CD8-positive, alpha-beta memory T cell (primary cell): ENCODE measurements at places on chromosomes 2 and 18. TPM values are rescaled to one million over a fixed set of nuclear protein-coding genes. Genes with fewer than 3 reads are reported as not detected.

NPHP1 gene
- 1.9 TPM for total RNA-seq

CTDP1 gene
- 38.0 TPM for total RNA-seq

SLC5A7 gene
- not detected for total RNA-seq

FOXI3 gene
- total RNA-seq = not detected

SERPINB13 gene
- total RNA-seq = not detected

DLGAP1 gene
- 0.07 TPM for total RNA-seq

BOLL gene
- total RNA-seq = not detected

RNF144A gene
- 13.5 TPM for total RNA-seq

RNF125 gene
- 42.8 TPM for total RNA-seq

SNTG2 gene
- 1.3 TPM for total RNA-seq

SNRPD1 gene
- total RNA-seq = 154 TPM

CNDP1 gene
- total RNA-seq = not detected

BCL11A gene
- 0.15 TPM for total RNA-seq

SAG gene
- total RNA-seq = not detected

SEMA4F gene
- total RNA-seq = 7.8 TPM

MYCN gene
- not detected for total RNA-seq

CNRIP1 gene
- total RNA-seq = 0.11 TPM

DPY30 gene
- total RNA-seq = 78.2 TPM

DUSP2 gene
- total RNA-seq = 214 TPM
